CD4-positive, alpha-beta memory T cell (primary cell): ENCODE measurements at places on chromosomes 2 and 18. TPM values are rescaled to one million over a fixed set of nuclear protein-coding genes. Genes with fewer than 3 reads are reported as not detected.

DNA sequence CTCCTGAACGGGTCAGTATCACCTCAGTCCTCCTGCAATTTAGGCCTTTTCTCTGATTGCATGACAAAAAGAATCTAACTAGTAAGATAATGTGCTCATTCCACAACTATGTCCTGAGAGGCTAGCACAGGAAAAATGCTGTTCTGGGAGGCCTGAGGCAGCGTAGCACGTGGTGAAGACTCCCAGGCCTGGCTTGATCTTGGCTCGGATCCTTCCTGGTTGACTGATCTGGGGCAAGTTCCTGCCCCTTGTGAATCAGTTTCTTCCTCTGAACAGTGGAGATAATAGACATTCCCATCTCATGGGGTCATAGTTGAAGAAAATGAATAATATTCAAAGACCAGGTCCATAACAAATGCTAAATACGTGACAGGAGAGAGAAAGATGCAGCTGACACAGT is 12.3 kb downstream of the FBLN7 start:
- no peak overlapping the region for H3K27ac ChIP-seq
- no peak for DNase-seq
- peaks cover 13% of the 10 kb centered on the region for H3K4me1 ChIP-seq
- no peaks in the 10 kb centered on the region for H3K27me3 ChIP-seq
- H3K36me3 ChIP-seq: no peaks in the 10 kb centered on the region
- no peak overlapping the region for H3K4me3 ChIP-seq

DNA sequence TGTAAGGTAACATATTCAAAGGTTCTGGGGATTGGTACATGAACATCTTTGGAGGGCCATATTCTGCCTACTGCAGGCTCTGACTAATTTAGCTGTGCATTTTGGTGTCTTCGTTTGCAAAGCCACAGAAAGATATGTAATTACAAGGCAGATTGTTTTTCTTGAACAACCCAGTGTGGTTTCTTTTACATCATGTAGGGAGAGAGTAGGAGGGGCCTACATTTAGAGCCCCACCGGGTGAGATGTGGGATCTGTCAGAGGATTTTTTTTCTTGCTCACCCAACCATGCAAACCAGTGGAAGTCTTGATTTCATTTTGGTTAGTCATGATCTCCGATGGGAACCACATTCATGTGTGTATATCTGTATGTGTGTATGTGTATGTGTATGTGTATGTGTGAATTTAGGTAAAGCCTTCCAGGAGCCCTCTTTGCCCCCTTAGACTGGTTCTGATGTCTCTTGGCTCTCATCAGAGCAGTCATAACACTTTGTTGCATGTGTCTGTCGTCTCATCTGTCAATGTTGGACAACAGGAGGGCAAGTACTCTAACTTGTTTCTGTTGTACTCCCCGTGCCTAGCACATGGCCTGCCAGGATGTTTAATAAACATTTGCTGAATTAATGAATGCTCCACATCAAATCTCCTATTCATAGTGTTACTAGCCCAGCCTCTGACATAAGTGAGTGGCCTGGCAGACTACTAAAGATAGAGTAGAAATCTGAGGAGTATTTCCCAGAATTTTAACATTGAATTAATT is 239.9 kb downstream of the MTX2 start:
- no peaks in the 10 kb centered on the region for H3K4me1 ChIP-seq
- no peak overlapping the region for H3K4me3 ChIP-seq
- DNase-seq: no peak
- H3K27ac ChIP-seq: no peak overlapping the region

Gene SCG2
- total RNA-seq: not detected

Gene ST8SIA5
- total RNA-seq: not detected

Gene RPRM
- not detected for total RNA-seq
